ENCODE measurements at places on chromosomes 2 and 18.

DNA sequence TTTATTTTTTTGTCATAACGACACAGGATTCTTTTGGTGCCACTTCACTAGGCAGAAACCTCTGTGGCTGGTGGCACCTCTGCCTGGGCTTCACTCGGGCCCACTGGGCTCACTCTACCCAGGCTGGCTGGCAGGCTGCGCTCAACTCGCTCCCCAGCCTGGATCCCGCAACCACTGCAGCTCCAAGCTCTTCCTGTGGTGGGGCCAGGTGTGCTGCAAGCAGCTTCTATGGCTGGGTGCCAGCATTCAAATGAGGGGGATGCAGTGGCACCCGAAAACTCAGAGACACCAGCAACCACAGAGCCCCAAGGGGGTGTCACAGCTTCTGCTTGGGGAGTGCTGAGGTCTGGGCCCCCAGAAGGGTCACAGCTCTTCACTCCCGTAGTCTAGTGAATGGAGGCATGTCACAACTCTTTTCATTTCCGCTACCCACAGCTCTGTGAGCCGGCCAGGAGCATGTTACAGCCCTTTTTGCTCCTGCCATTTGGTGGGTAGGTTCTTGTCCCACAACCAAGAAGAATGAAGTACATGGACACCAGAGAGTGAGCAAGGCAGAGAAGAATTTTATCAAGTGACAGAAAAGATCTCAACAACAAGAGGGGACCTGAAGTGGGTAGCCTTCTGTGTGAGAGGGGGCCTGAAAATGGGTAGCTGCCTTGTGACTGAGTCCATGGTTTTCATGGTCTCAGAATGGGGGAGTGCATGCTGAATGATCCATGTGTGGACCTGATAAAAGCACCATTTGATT lies 170.1 kb downstream of the UBR3 start:
- no peak for DNase-seq

DNA sequence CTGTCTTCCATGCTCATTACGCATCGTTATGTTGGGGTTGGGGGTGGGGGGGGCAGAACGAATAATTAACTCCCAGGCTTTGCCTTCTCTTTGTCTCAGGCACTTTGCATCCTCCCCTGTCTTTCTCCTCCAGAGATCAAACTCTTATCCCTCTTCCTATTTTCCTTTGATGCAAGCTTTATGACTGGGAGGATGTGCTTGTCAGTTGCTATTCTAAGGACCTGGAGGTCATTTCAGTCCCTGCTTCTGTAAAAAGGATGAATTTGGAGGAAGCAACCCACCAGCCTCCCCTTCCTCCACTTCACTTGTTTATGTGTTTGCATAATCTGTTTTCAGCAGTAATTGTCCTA lies 87.5 kb downstream of the ZCCHC2 start:
- DNase-seq, result no peak

- no peak for DNase-seq
These were observed 671.0 kb upstream of the SOX11 start for GRCh38 chr2:5021136-5021535.

GRCh38 chr2:12965540-12966269 lies 249.0 kb downstream of the TRIB2 start:
- no peak for DNase-seq

DNA sequence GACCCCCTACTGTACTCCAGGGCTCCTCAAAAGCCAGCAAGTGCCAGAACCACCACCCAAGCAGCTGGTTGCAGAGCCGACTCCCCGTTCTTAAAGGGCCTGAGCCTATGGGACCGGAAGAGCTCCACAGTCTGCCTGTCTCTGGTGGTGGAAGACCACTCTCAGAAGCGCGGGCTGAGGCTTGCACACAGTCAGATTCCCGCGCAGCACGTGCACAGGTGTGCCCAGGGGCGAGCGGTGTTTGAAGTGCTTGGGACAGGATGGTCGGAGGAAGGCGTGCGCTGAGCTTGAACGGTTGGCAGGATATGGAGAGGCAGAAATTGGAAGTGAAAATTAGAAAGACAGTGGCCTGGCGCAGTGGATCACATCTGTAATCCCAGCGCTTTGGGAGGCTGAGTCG lies 64.8 kb downstream of the CYP26B1 start:
- DNase-seq, result no peak

DNA sequence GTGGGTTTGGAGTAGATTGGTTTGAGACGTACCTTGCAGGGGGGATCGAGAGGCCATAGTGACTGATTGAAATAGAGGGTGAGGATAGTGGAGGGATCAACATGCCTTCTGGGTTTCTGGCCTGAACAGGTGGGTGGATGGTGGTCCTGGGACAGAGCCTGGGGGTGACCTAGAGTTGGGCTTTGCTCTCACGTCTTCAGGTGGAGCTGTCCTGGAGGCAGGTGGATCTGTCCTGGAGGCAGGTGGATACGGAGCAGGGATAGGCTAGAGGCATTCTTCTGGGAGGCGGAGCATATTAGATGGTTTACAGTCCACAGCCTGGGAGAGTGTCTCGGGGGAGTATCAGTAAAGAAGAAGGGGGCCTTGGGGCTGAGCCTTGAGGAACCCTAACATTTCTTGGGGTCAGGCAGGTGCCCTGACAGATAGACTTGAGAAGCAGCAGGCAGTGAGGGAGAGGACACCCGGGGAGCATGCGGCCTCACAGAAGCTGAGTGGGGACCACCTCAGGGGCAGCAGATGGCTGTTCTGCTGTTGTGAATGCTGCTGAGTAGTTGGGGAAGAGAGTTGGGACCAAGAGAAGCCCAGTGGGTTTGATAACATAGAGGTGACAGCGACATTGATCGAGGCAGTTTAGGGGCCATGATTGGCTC lies 1.6 kb downstream of the CAPN10 start:
- no peak for DNase-seq

- no peak for DNase-seq
These were observed 138.9 kb downstream of the LTBP1 start for GRCh38 chr2:33085646-33086045.
